ENCODE measurements at places on chromosomes 7 and 10.

- peak overlapping the region; percentile 2 for H3K27ac ChIP-seq
- no peaks in the 10 kb centered on the region for H3K27me3 ChIP-seq
- no peak for DNase-seq
- no peaks in the 10 kb centered on the region for H3K36me3 ChIP-seq
These were observed 8.7 kb downstream of the ABLIM1 start for GRCh38 chr10:114649217-114649903.

DNA sequence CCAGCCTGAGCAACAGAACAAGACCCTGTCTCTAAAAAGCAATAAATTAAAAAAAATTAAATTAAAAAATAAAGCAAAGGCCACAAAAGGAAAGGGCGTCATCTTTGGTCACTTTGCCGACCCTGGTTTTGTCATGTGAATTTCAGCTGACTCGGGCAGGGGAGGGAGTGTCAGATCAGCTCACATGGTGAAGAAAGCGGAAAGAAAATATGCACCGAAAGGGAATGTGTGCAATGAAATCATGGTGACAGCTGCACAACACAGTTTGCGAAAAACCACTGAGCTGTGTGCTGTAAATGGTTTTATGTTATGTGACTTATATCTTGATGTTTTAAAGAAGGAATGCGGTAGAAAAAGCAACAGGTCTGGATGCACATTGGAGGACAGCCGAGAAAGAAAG lies 39.8 kb downstream of the RCC1L start:
- no peak overlapping the region for H3K27ac ChIP-seq
- DNase-seq = no peak
- no peaks in the 10 kb centered on the region for H3K27me3 ChIP-seq

DNA sequence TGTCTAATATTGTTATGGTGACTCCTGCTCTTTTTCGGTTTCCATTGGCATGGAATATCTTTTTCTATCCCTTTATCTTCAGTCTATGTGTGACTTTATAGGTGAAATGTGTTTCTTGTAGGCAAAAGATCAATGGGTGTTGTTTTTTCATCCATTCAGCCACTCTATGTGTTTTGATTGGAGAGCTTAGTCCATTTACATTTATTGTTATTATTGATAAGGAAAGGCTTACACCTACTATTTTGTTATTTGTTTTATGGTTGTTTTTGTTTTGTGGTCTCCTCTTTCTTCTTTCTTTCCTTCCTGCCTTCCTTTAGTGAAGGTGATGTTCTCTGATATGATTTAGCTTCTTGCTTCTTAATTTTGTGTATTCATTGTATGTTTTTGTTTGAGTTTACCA lies 414.3 kb downstream of the ADRA2A start:
- no peak overlapping the region for H3K4me3 ChIP-seq
- no peak overlapping the region for H3K27ac ChIP-seq
- no peaks in the 10 kb centered on the region for H3K27me3 ChIP-seq

DNA sequence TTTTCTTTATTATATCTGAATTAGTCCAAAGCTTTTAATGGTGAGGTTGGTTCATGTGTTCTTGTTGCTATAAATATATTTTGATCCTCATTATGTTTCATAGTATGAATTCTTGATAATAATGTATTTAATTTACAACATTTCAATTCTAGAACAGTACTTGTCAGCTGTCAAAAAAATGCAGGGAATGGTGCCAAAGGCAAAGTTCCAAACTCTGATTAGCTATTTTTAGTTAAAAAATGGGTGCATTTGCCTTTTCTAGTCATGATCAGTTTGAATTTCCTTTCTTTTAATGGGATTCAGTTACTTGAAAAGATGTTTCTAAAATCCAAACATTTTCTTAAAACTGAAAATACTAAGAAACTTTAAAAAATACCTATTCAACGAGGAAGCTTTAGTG lies 49.6 kb downstream of the ANKIB1 start:
- H3K4me3 ChIP-seq = no peak overlapping the region
- H3K27ac ChIP-seq = no peak overlapping the region
- peaks cover 19% of the 10 kb centered on the region for H3K4me1 ChIP-seq
- peak; percentile 16 for DNase-seq

DNA sequence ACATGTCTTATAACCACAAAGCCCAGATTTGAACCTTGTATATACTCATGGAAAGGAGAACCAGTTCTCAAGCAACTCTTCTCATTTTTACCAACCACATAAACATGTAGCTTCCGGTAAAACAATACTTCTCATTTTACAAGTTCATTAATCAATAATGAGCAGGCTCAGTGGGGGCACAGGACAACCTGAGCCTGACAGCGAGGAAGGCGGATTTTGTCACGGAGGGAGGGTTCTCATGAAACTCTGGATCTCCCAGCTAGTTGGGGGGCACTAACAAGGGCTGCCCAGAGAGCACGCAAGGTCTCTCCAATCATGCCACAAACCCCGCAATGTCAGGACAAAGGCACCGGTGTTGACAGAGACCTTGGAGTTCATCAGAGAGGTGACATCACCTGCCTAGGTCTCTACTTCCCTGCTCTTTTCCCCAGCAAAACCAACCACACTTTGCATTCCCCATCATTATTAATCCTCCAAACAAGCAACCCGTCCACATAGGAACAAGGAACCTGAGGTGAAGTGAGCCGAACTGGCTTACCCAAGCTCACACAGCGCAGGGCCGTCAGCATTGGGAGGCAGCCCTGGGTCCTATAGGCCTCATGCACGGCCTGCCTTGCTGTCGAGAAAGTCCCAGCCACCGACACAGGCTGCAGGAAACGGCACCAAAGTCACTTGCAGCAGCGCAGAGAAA lies 192.1 kb upstream of the KLF14 start:
- H3K27me3 ChIP-seq = no peaks in the 10 kb centered on the region
- peaks cover 49% of the 10 kb centered on the region for H3K4me1 ChIP-seq
- peak overlapping the region; percentile 9 for H3K27ac ChIP-seq
- no peak overlapping the region for H3K4me3 ChIP-seq
- no peaks in the 10 kb centered on the region for H3K36me3 ChIP-seq

DNA sequence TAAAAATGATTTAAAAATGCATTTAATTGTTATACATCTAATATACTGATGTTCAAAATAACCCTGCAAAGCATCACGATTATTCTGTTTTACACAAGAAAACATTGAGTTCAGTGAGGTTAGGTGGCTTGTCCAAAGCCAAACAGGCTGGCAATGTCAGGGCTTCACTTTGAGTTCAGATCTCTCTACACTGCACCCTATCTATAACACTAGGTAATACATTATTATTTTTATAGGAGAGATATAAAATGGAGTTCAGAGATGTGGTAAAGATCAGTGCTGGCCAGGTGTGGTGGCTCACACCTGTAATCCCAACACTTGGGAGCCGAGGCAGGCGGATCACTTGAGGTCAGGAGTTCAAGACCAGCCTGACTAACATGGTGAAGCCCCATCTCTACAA lies 165.9 kb upstream of the MYO3A start:
- H3K4me1 ChIP-seq = no peaks in the 10 kb centered on the region
- no peaks in the 10 kb centered on the region for H3K36me3 ChIP-seq
- H3K27me3 ChIP-seq = no peaks in the 10 kb centered on the region

GRCh38 chr10:86964847-86965190 lies 3.5 kb upstream of the ADIRF start:
- H3K4me1 ChIP-seq = peaks cover 46% of the 10 kb centered on the region
- no peaks in the 10 kb centered on the region for H3K27me3 ChIP-seq
- H3K4me3 ChIP-seq = no peak overlapping the region
- no peaks in the 10 kb centered on the region for H3K36me3 ChIP-seq

DNA sequence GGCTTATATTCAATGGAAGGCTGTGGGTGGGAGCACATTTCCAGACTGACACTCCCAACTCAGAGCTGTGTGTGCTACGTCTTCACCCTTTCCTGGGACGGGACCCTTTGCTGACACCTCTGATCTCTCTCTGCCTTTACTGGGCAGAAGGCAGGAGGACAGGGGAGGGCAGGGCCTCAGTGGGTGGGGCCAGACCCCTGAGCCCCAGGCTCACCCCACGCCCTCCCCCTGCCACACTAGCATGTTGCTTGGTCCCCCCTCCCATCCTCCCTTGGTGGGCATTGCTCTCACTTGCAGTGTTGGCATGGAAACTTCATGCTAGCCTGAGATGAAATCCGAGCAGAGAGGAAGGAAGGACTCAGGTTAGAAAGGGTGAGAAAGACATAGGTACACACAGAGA lies 18.4 kb downstream of the TMEM273 start:
- no peak overlapping the region for H3K4me3 ChIP-seq
- no peaks in the 10 kb centered on the region for H3K27me3 ChIP-seq
- H3K36me3 ChIP-seq = no peaks in the 10 kb centered on the region
- DNase-seq = no peak
- no peaks in the 10 kb centered on the region for H3K4me1 ChIP-seq
- H3K27ac ChIP-seq = no peak overlapping the region

- H3K27ac ChIP-seq = no peak overlapping the region
- no peaks in the 10 kb centered on the region for H3K27me3 ChIP-seq
- DNase-seq = no peak
- no peaks in the 10 kb centered on the region for H3K36me3 ChIP-seq
- H3K4me3 ChIP-seq = no peak overlapping the region
- no peaks in the 10 kb centered on the region for H3K4me1 ChIP-seq
These were observed 886.4 kb downstream of the DNAJB9 start for GRCh38 chr7:109456116-109456515.

GRCh38 chr7:133481676-133482075 lies 228.8 kb downstream of the EXOC4 start:
- H3K36me3 ChIP-seq = no peaks in the 10 kb centered on the region
- H3K4me1 ChIP-seq = no peaks in the 10 kb centered on the region
- H3K27me3 ChIP-seq = no peaks in the 10 kb centered on the region
- H3K4me3 ChIP-seq = no peak overlapping the region
- H3K27ac ChIP-seq = no peak overlapping the region
- no peak for DNase-seq

DNA sequence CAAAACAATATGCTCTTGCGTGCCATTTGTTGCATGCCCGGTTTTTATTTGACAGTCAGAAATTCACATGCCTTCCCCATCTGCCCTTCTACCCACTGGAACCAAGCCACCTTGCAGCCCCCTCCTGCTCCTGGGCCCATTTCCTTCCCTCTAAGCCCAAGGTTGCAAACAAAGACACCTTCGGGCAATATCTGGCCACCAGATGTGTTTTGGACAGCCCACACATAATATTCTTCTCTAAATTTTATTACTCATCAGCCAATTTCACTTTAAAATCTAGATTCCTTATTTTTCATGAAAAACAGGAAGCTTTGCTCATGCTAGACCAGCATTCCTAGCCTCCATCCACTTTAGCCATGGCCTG lies 18.2 kb upstream of the C10orf105 start:
- DNase-seq = no peak
- H3K36me3 ChIP-seq = no peaks in the 10 kb centered on the region
- H3K27me3 ChIP-seq = no peaks in the 10 kb centered on the region
- no peak overlapping the region for H3K27ac ChIP-seq

GRCh38 chr10:75375838-75376237 lies 25.7 kb downstream of the ZNF503 start:
- H3K27ac ChIP-seq = no peak overlapping the region
- no peak overlapping the region for H3K4me3 ChIP-seq
- no peaks in the 10 kb centered on the region for H3K36me3 ChIP-seq
- H3K4me1 ChIP-seq = peaks cover 14% of the 10 kb centered on the region
- H3K27me3 ChIP-seq = no peaks in the 10 kb centered on the region

DNA sequence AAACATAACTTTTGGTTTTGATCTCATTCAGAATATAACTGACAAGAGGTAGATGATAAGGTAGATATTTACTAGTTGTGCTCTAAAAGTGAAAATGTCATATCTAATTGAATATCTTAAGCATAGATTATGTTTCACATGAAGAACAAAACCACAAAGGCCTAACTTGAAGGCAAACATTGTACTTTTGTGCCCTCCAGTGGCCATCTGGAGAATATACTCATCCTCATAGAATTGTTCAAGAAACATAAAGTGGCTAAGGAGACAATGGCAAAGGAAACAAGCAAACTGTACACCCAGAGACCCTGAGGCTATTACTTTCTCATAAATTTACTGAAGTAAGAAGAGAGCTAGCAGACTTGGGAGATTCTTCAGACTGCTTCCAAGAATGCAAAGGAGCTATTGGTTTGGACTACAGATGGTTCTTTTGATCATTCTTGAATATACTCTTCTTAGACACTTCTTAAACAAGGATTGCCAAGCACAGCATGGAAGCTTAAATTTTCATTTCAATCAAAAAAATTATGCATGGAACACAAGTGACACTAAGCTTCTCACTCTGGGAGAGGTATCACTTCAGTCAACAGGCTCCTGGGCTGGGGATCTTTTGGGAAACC lies 98.2 kb upstream of the DKK1 start:
- no peak overlapping the region for H3K4me3 ChIP-seq
- peak; percentile 59 for DNase-seq
- H3K27ac ChIP-seq = no peak overlapping the region
- peaks cover 25% of the 10 kb centered on the region for H3K4me1 ChIP-seq
- no peaks in the 10 kb centered on the region for H3K27me3 ChIP-seq

GRCh38 chr10:30816159-30816819 lies 186.7 kb upstream of the LYZL2 start:
- H3K4me3 ChIP-seq = no peak overlapping the region
- H3K27ac ChIP-seq = no peak overlapping the region
- no peaks in the 10 kb centered on the region for H3K36me3 ChIP-seq

DNA sequence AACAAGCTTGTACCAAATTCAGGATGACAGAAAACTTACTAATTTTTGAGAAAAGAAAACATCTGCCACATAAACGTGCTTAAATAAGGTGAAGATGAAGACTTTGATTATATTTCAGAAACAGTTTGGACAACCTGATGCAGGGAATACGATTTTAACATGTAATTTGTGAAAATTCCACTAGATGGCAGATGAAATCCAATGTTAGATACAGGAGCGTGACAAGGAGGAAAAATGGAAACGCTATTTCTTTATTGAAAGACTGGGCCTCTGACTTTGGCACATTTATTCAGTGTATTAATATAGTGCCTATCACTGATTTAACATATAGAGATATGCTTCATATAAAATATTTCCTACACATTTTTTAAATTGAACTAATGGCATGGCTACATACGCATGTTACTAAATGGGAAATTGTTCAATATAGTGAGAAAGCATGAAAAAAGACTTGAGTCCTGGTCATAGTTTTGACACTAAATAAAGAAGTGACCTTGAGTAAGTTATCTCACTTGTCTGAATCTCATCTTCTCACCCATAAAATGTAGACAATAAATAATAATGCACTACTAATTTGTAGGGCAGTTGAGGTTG lies 60.7 kb downstream of the CD36 start:
- H3K27me3 ChIP-seq = no peaks in the 10 kb centered on the region
- H3K36me3 ChIP-seq = no peaks in the 10 kb centered on the region
- H3K4me3 ChIP-seq = no peak overlapping the region
- no peak overlapping the region for H3K27ac ChIP-seq

GRCh38 chr7:70734411-70734810 lies 397.5 kb upstream of the GALNT17 start:
- no peaks in the 10 kb centered on the region for H3K36me3 ChIP-seq
- peaks cover 7% of the 10 kb centered on the region for H3K4me1 ChIP-seq
- no peaks in the 10 kb centered on the region for H3K27me3 ChIP-seq
- H3K27ac ChIP-seq = no peak overlapping the region

GRCh38 chr7:23938937-23939552 lies 229.0 kb downstream of the STK31 start:
- peak; percentile 13 for DNase-seq
- no peak overlapping the region for H3K4me3 ChIP-seq
- H3K27me3 ChIP-seq = no peaks in the 10 kb centered on the region
- no peaks in the 10 kb centered on the region for H3K36me3 ChIP-seq
